Liver (tissue), 10 donors: ENCODE measurements at places on chromosomes 5 and 9. TPM values are rescaled to one million over a fixed set of nuclear protein-coding genes. Genes with fewer than 3 reads are reported as not detected.
A peak's percentile ranks its signal among the peaks of the same experiment; 100 is the strongest.

DNA sequence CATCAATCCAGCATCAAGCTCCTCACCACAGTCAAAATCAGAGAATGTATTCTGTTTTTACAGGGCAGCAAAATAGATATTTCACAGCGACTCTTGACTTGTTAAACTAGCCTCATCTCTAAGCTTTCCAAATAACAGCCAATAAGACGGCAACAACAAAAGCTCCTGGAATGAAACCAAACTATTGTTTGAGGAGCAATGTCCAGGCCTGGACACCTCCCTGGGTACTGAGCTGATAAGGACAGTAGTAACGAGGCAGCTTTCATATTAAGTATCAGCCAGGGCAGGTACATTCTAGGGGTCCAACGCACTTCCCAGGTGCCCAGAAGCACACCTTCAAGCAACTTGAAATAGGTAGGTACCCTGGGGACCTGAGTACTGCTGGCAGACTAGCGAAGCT is 260.3 kb downstream of the ENC1 start:
- no peak for DNase-seq

DNA sequence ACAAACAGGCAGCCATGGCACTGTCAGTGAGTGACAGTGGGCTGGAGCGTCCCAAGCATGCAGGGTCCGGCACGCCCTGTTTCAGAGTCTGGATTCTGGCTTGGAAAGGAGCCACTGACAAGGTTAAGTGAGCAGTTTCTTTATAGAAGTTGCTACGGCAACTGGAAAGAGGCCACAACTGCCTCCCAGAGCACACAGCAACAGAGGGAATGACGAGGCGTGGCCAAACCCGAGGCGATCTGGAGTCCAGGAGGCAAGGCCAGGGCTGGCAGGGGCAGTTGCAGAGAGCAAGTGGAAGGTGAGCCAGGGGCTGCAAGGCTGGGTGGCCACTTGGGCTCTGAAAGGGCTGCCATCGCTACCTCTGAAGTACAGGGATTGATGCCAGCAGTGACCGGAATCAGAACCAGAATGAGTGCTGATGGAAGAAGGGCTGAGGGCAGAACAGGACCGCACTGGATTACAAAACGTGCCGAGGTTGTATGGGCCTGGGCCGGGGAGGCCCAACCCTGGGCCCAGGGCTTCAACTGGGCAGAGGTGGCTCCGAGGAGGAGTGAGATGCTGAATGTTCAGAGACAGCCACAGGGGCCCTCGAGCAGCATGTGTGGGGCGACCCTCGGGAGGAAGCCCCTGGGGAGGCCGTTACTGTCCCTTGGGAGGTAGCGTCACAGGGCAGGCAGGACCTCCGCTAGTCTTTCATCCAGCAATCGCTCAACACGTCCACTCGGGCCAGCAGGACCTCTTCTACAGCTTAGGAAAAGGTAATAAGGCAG is 4.6 kb downstream of the MRPL41 start:
- no peak for DNase-seq

GRCh38 chr5:6766604-6767093 is 53.4 kb downstream of the TENT4A start:
- DNase-seq, result no peak

DNA sequence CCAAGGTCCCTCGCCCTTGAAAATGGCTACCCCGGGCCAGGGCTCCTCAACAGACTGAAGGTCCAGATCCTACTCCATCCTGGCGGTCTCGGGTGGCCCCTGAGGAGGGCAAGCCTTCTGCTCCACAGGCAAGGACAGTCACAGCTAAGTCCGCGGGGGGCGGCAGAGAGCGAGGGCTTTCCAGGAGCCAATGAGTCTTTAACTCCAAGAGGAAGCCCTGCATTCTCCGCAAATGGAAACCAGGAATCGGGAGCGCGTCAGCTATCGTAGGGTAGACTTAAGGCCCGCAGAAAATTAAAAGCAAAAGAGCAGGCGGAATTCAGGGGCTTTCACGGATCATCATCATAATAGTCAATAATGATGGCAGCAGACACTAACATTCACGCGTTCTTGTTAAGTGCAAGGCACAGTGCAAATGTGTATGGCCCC is 87.8 kb upstream of the TNFAIP8 start:
- DNase-seq, result peak; percentile 81

DNA sequence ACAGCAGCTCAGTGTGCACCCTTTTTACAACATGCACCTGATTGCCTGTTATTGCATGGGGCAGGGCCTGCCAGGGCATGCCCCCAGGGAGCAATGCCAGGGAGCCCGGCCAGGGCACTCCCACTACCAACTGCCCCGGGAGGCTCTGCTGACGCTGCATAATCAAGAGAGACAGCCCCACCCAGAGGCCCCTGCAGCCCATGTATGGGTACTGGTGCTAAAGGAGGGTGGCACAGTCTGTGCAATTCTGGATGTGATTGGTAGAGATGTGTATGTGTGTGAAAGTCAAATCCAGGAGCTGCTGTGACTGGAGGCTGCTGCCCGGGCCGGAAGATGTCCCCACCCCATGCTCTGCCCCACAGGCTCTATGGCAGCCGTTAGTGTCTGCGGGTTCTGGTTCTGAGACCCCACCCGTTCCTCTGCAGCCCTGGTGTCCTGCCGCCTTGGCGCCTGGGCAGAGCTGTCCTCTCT is 3.9 kb upstream of the NEURL1B start:
- no peak for DNase-seq

GRCh38 chr9:120402741-120403542 is 177.0 kb downstream of the CDK5RAP2 start:
- no peak for DNase-seq

GRCh38 chr5:128876569-128877382 is 88.5 kb upstream of the SLC27A6 start:
- DNase-seq, result no peak

DNA sequence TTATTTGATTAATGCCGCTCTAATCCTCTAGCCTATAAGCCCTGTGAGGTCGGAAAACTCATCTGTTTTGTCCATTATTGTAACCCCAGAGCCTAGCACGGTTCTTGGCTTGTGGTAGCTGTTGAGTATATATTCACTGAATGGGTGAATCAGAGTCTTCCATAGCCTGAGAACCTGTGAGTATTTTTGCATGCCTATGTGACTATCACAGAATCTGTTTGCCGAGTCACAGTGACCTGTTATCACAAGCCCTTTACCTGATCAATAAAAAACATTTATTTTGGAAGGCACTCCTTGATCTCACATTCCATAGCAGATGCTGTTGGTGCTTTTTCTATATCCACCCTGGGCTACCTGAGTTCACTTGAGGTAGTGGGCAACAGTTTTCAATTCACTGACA is 125.0 kb upstream of the STC2 start:
- DNase-seq, result no peak

- DNase-seq, result no peak
Observed at GRCh38 chr9:36928670-36929349, 105.3 kb downstream of the PAX5 start.

GRCh38 chr9:108108852-108109448 is 619.4 kb upstream of the KLF4 start:
- no peak for DNase-seq

DNA sequence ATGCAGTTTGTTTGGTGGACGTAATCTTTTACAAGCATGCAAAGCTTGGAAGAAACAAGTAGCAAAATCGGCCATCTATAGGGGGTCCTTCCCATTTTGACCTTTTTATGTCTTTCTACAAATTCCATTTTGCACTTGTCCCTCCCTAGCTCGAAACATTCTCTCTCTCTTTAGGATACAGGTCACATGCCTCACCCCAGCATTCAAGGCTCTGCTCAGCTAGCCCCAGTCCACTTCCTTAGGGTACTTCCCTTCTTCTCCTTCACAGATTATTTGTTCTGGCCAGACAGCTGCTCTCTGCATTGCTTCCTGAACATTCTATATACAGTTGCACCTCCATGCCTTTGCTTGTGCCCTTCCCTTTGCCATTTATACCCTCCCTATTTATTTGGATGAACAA is 31.7 kb upstream of the TRIM14 start:
- no peak for DNase-seq

Gene F2RL2
- 1.0 TPM for total RNA-seq

Gene WNK2
- 4.4 TPM for total RNA-seq

Gene FOXD4L4
- 0.05 TPM for total RNA-seq

Gene CYLC2
- total RNA-seq, result not detected
